Pancreas (tissue), 10 donors: ENCODE measurements at places on chromosomes 13 and 19. TPM values are rescaled to one million over a fixed set of nuclear protein-coding genes. Genes with fewer than 3 reads are reported as not detected.

Gene LACC1
- polyA plus RNA-seq = 2.5 TPM

Gene PTGER1
- 0.31 TPM for polyA plus RNA-seq

- no peak for DNase-seq
These were observed at the start of gene TEKTIP1 for GRCh38 chr19:3538965-3539755. TEKTIP1 (plus strand) TSS chr19:3539174; CDS start chr19:3539178, 4 bp downstream.

GRCh38 chr13:98458431-98458830 lies 118.5 kb downstream of the STK24 start:
- DNase-seq = no peak

DNA sequence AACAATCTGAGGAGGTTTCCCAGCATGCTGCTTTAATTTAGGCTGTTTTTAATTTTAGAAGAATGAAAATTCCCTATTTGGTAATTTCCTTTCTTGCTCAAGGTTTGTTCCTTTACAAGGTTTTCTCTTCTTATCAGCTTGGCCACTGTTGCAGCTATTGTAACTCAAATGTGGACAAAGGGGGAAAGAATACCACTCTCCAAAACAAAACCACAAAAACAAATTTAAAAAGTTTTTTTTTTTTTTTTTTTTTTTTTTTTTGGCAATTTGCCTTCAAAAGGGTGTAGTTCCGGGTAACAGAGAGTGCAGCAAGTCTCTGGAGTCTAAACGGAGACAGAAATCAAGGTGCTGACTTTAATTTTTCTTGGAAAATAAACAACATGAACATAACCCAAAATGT lies 306.4 kb upstream of the ARGLU1 start:
- no peak for DNase-seq

DNA sequence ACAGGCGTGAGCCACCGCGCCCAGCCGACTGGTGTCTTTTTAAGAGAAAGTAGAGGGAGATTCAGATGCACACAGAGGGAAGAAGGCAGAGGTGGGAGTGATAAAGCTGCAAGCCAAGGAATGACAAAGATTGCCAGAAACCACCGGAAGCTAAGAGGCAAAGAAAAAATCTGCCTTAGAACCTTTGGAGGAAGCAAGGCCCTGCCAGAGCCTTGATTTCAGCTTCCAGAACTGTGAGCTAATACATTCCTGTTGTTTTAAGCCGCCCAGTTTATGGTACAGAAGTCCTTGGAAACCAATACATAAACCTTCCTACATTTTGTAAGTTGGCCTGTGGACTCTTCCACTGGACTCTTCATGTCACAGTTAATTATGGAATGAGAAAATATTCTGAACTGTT lies 71.7 kb upstream of the SOX21 start:
- DNase-seq = no peak
